ENCODE measurements at places on chromosomes 1 and 21.

DNA sequence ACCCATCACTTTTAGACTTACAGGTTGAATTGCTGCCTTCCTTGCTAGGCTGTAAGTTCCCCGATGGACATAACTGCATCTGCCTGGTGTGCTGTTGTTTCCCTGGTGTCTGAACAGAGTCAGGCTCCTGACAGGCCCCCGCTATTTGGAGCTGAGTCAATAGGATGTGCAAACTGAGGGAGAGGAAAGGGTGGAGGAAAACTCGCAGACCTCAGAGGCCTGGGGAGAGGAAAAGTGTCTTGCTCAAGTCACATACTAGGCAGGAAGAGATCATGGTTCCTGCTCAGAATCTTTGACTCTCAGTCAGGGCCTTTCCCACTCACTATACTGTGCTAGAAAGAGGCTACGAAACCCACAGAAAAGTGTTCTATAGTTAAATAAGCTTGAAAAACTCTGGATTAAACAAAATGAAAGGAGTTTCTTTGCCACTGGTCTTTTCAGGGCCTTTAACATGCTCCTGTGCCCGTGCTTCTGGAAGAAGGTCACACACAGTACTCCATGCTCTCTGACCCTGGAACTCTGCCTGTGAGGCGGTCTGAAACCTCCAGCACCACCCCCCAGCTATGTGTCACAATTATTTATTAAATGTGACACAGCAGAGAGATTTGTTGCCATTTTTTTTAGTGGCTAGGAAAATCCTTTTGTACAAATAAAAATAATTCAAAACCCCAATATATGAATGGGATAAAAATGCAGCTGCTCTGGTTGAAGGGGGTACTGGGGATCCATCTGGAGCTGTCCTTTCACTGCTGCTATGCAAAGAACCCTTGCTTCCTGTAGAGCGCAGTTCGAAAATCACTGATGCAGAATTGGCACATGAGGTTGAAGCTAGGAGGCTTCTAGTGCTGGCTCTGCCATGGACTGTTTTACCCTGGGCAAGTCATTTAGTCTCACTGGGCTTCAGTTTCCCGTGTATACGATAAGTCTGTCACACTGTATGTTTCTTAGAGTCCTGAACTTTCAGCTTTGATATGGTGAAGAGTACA lies 20.1 kb upstream of the CDCP2 start:
- DNase-seq, result no peak

- no peak for DNase-seq
These were observed 24.8 kb downstream of the FBXO2 start for GRCh38 chr1:11629184-11630016.

DNA sequence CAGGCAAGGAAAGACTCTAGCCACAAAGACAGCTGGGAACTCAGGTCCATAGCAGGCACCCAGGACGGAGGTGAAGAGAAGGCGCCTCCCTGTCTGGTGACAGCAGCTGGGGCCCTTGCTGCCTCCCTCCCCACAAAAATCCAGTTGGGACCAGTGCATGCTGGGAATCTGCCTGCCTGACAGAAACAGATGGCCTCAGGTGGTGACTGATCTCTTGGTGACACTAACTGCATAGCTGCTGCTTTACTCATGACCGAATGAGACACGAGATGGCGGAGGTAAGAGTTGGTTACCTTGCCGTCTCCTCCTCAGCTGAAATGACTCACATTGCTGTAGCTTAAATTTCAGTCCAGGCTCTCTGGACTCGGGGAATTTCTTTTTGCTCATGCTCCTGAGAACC lies 130.3 kb downstream of the FGGY start:
- DNase-seq, result no peak

DNA sequence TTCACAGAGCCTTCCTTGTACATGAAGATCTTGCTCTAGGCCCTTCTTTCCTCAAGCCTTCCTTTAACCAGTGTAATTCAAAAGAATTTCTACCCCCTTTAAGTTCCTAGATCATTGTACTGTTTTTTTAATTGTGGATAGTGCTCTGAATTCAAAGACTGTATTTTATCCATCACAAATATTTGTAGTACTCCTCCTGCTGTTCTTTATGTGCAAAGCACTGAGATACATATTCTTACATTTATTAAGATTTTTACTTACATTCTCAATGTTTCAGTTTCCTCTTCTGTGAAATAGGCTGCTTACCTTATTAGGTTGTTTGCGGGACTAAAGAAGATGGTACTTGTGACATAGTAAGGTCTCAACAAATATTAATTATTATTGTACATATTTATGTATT lies 168.8 kb upstream of the PDE4B start:
- no peak for DNase-seq

DNA sequence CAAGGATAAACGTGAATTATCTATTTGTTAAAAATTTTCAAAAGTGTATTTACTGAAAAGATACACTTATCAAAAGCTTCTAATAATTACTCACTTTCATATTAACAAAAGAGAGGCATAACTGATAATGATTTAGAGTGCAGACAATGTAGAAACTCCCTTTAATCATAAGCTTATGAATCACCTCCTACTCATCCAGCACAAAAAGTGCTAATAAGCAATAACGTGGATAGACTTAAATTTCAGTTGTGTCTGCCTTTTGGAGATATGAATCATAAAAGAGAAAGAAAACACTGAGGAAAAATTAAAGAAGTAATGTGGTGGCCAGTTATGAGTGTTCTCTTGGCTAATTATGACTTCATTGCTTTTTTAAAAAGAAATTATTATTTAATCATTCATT lies 827.6 kb upstream of the B3GALT2 start:
- no peak for DNase-seq

DNA sequence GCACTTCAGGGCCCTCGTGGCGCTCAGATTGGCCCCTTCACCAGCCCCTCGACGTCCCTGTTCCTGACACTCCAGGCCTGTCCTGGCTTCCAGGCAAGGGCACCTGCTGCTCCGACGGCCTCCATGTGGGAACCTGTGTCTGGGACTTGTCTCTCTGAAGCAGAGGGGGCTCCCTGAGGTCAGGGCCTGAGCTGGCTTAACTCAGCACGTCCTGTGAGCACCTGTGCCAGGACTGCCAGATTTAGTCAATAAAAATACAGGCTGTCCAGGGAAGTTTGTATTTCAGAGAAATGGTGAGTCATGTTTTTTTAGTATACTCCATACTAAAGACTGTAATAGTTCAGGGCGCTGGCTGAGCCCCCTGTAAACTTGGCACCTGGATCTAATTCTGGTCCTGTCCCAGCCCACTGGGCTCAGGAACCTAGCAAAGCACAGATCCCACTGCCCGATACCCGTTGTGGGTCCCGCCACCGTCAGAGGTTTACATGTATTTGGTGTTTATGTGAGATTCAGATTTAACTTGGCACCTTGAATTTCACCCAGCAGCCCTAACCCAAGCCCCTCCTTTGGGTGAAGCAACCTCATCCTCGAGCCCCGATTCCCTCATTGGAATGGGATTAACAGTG lies 109.9 kb upstream of the IFFO2 start:
- DNase-seq, result no peak

- DNase-seq, result no peak
These were observed 203.2 kb downstream of the LTN1 start for GRCh38 chr21:28789523-28789922.

DNA sequence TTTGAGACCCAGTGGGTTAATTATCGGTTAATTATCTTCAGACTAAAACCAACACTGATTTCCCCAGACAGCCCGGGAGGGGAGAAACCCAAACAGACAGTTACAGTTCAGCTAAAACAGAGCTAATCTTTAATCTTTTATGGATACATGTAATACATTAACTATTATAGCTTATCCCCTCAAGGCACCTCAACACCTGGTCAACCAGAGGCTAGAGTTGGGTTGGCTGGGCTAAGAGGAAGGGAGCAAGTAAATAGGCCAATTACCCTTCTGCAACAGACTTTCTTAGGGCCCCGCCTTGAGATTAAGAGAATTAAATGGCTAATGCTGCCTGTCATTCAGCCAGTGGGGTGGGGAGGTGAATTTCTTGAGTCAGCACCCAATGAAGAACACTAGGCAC lies 6.6 kb upstream of the MED18 start:
- DNase-seq, result no peak

- DNase-seq, result no peak
These were observed 45.1 kb downstream of the FYB2 start for GRCh38 chr1:56774067-56774609.

- DNase-seq, result no peak
These were observed 32.8 kb downstream of the OBSCN start for GRCh38 chr1:228240411-228241240.

DNA sequence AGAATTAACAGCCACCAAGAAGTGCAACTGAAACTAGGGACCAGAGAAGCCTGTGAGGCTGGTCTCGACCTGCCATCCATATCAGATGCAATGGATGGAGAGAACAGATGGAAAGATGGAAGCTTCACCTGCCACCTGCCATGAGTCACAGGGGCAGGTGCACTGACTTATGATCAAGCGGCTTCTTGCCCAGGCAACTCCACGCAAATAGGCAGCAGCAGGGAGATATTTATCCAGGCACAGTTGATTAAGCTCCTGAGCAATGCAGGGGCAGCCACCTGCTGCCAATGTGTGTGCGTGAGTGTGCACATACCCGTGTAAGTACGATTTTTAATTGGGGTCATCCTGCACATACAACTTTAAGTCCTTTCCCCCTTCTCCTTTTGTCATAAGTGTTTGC lies 174.2 kb downstream of the PTPRU start:
- no peak for DNase-seq

DNA sequence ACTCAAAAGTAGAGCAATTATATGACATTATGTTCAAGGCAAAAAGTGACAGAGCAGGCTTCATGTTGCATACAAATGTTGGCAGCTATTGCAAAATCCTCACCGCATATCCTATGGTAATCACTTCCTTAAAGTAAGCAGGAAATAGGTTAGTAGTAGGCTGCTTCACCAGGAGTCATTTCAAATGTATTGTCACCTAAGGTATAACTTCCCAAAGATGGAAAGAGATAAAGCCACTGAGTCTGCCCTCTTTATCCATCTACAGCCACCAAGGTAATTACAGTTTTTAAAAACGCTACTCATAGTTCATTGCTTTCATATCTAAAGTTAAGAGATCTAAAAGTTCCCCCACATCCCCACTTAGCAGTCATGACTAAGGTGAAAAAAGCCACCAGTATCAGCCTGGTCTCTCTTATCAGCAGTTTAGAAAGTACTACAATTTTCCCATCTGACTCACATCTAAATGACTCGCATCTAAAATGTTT lies 31.6 kb upstream of the UBE2U start:
- DNase-seq, result no peak

GRCh38 chr1:147202576-147202975 lies 22.6 kb downstream of the FMO5 start:
- no peak for DNase-seq

- no peak for DNase-seq
These were observed 39.5 kb upstream of the RGS16 start for GRCh38 chr1:182643699-182644098.

DNA sequence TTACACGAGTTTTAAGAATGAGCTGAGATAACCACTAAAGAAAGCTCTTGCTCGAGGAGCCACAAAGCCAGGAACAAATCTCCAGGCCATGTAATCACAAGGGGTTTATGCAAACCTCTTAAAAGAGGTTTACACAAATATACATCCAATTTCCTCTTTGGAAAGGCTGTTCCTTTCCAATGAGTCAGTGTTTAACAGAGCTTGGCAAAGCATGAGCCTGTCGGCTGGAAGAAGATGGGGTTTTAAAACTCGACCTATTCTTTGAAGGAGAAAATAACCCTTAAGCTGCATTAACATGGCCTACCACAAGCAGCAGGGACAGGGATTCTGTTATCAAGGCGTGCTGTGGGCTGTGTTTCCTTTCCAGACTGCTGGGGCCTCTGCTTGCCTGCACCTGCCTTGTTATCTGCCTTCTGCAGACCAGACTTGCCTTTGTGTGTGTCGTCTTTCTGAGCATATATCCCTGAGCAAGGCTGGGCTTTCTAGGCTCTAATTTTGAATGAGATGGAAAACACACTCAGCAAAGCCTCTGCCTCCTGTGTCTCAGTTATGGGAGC lies 40.6 kb upstream of the CYP2J2 start:
- no peak for DNase-seq

DNA sequence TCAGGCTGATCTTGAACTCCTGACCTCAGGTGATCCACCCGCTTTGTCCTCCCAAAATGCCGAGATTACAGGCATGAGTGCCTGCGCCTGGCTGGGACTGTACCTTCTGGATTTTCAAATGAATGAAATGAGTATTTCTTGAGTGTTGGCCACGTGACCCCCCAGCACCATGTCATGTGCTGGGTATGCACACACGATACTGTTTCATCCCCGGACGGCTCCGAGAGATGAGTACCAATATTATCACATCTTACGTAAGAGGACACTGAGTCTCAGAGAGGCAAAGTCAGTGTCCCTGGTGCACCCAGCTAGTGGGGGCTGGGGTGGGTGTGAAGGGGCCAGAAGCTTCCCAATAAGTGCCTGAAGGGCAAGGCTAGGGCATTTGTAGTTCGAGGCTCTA lies 780 bp upstream of the CROCC start:
- no peak for DNase-seq

- peak; percentile 5 for DNase-seq
These were observed 30.0 kb upstream of the SGIP1 start for GRCh38 chr1:66503841-66504470.

- DNase-seq, result no peak
These were observed 218.7 kb downstream of the PATJ start for GRCh38 chr1:61961009-61961408.

GRCh38 chr1:29821605-29822004 lies 585.3 kb downstream of the PTPRU start:
- DNase-seq, result no peak

- no peak for DNase-seq
These were observed 114.7 kb downstream of the GRIK3 start for GRCh38 chr1:36919491-36920145.

- no peak for DNase-seq
These were observed at the start of gene HSD11B1 for GRCh38 chr1:209704584-209704983. Gene HSD11B1 (plus strand): TSS chr1:209704846. CDS start chr1:209704943, 97 bp downstream.

- peak; percentile 43 for DNase-seq
These were observed 919 bp downstream of the HECTD3 start for GRCh38 chr1:45009956-45010854.

DNA sequence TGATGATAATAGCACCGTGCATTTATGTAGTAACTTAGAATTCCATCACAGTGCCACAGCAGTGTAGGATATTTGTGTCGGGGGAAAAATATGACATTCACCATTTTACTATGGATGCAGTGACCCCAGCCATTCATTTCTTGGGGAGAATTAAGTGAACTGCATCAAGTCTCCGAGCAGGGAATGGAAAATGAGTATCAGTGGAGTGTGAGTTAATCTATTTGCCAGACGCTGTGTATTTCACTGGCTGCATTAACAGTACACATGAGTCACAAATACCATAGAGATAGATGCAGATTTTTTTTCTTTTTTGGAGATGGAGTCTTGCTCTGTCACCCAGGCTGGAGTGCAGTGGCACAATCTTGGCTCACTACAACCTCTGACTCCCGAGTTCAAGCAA lies 33.8 kb upstream of the SLC45A1 start:
- no peak for DNase-seq

- DNase-seq, result no peak
These were observed 24.9 kb downstream of the KCNA10 start for GRCh38 chr1:110494036-110494435.
